Stimulated activated naive CD8-positive, alpha-beta T cell treated with anti-CD3 and anti-CD28 coated beads, Interleukin-15, amount 100 ng/mL, for 72 hours (primary cell): ENCODE measurements at places on chromosomes 7 and 10.
A peak's percentile ranks its signal among the peaks of the same experiment; 100 is the strongest.

- DNase-seq: no peak
These were observed 42.9 kb downstream of the ELFN1 start for GRCh38 chr7:1712907-1713501.

- DNase-seq: no peak
These were observed 70.9 kb upstream of the COL1A2 start for GRCh38 chr7:94323844-94324243.

DNA sequence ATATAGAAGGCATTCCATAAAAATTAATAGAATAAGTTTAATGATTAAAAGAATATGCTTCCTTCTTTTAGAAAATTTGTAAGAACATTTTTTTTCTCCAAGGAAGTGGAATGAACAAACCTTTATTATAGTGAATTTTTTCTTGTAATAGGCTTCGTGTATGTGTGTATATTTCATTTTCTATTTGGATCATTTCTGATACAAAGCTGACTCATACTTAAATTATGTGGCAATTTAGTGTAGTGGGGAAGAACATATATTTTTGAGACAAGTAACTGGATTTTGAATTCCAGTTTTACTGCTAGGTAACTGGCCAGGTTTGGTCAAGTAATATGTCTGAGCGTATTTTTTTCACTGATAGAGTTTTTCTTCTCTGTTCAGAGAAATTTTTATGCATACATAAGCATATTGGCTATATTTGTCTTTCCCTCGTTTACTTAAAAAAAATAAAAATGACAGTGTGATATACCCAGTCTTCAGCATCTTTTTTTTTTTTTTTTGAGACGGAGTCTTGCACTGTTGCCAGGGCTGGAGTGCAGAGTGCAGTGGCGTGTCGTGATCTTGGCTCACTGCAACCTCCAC lies 50.8 kb downstream of the CDK13 start:
- no peak for DNase-seq

DNA sequence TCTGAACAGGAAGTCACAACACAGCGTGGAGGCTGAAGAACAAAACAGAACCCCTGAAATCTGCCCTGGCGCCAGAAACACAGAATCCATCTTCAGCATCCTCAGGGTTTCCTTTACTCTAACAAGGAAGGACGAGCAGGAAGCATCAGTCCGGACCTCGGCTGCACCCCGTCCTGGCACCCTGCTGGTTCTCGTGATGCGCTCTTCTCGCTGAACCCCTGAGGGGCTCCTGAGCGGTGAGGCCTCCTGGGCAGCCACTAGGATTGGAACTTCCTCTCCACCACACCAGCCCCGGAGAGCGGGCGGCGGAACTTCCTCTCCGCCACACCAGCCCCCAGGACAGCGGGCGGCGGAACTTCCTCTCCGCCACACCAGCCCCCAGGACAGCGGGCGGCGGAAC lies 461.9 kb downstream of the PTPRN2 start:
- DNase-seq: no peak

GRCh38 chr7:574661-575395 lies 55.2 kb upstream of the PDGFA start:
- no peak for DNase-seq

GRCh38 chr7:150368096-150368883 lies at the start of gene REPIN1:
REPIN1 (plus strand) TSS chr7:150368822; CDS start chr7:150369712, 890 bp downstream.
- peak; percentile 77 for DNase-seq

DNA sequence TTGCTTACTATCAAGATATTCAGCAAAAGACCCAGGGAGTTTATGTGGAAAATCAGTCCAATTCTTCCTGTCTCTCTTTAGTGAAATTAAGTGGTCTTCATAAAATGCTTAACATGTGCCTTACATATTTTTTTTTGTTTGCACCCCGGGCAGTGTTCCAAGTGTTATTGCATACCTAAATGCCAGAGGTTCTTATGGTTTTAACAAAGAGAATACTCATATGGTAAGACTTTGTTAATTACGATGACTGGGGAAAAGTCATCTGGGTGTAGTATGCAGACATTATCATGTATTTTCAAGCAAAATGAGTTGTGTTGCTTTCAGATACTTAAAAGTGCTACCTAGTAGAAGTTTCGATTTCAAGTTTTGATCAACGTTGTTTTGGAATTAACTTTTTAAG lies 82.6 kb downstream of the PRKG1 start:
- DNase-seq: no peak

DNA sequence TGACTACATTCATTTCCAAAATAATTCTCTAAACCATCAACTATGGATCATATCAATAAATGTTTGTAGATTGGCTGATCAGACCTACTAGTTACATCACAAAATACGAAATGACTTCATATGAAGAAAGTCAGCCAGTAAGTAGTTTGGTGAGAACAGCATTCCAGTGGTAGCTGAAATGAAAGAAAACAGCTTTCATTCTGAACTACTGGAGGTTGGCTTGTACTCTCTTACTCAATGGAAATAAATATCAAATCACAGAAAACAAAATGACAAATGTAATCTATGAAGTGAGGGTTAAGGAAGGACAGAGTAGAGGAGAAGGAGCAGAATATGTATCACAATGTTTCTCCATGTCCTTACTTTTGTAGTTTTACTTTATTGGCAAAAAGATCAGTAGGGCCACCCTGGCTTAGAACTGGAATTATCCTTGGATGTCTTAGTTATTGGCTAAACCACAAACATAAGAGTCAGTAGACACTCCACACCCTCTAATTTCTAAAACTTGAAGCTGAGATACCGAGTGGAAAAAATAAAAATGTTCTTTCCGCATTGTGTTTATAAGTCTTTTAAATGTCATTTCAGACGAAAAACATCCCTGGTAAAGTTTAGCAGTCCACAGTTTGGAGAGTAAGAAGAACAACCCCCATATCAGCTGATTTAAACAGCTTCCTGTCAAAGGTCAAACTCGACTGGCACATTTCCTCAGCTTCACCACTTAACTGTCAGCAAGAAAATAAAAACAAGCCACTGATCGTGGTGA lies 74.0 kb upstream of the DGKI start:
- no peak for DNase-seq

DNA sequence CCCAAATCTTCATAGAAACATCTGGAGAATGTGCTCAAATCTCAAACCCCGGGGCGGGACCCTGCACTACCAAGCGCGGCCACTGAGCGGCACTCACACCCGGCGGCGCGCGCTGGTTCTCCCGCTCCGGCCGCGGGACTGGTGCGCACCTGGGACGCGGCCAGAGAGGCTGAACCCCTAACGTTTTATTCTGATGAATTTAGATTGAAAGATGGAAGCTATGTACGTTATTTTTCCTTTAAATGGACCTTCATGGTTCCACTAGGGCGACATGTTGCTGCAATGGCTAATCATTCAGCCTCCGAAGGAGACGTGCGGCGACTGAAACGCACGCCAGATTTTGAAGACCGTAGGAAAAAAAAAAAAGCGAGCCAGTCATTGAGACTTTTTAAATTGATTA lies 107.0 kb upstream of the INSIG1 start:
- DNase-seq: peak; percentile 53

- DNase-seq: no peak
These were observed 13.6 kb downstream of the CCSER2 start for GRCh38 chr10:84341983-84342382.

DNA sequence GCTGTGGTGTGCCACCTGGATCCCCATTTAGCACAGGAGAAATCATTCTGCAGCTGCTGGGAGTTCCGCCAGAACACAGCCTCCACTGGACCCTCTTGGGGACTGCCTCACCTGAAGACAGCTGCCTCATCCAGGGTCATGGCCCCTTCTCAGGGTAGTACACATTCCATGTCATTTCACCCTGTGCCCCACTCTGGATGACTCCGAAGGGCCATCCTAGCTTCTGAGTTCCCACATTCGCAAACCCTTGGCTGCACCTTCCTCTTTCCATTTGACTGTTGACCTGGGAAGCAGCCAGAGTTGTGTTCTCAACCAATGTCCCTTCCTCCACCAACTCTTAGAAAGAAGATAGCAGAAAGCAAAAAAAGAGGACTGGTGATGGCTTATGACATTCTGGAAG lies 125.6 kb upstream of the TBX20 start:
- no peak for DNase-seq

GRCh38 chr7:87785368-87785995 lies 90.7 kb downstream of the SLC25A40 start:
- DNase-seq: no peak

DNA sequence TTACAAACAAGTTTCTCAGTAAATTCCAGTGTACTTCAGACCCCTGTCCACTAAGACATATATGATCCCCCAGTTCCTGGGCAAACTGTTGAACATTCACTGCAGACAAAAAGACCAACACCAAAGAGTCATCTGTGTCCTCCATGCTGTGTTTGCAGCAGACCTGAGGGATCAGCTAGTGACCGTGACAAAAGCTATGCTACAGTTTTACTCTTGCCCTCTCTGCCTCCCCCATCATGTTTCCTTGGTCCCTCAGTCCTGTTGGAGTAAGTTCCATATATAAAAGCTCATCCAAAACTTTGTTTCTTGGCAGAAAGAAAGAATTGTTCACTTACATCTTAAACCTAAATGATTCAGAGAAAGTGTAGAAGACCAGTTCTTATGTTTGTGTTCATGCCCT lies 56.1 kb downstream of the PODXL start:
- no peak for DNase-seq

GRCh38 chr7:153943861-153944260 lies 108.3 kb upstream of the DPP6 start:
- DNase-seq: no peak

GRCh38 chr7:24500599-24500998 lies 72.7 kb upstream of the PALS2 start:
- no peak for DNase-seq

DNA sequence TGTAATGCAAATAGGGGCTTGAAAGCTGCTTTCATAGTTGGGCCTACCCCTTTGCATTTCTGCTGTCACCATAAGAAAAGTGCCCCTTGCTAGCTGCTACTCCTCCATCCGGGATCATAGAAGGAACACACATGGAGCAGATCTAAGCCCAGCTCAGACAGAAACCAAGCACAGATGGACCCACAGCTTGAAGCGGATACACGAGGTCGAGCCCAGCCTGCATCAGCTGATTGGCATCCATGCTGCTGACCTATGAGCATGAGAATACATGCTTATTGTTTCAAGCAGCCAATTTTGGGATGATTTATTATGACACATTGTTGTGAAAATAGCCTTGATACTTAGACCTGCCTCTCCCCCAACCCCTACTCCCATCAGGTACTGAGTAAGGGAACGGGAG lies 109.2 kb downstream of the ZNF467 start:
- DNase-seq: no peak

- DNase-seq: no peak
These were observed 1.0 kb upstream of the LYZL2 start for GRCh38 chr10:30630571-30630970.

GRCh38 chr7:37483627-37484026 lies 35.0 kb upstream of the ELMO1 start:
- no peak for DNase-seq

DNA sequence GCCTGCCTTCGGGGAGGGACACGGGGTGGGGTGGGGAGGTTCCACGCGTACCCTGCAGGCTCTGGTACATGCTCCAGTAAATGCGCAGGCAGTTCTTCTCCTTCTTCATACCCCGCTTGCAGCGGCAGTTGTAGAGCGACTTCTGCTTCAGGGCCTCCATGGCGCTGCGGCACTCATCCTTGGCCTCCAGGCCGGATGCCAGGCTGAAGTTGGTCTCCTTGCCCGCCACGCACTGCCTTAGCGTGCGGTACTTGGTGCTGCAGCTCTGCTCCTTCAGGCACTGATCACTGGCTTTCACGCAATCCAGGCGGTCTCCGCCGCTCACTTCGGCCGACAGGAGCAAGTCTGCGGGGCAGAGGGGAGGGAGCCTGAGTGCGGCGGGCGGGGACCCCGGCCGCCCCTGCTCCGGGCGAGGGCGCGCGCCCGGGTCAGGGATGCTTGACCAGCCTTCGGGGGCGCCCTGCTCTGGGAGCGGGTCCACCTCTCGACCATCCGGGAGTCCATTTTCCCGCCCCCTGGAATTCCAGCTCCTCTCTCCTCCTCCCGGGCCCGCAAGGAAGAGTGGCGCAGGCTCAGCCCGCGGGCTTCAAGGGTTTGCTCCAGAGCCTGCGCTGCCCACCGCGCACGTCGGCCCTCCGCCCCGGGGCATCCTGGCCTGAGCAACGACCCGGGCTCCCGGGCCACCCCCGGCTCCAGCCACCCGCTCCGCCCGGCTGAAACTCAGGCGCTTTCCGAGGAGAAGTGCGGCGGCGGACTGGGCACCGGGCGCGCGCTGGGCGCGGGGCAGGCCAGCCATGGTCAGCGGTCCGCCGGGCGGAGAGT lies 2.0 kb downstream of the GFRA1 start:
- no peak for DNase-seq

DNA sequence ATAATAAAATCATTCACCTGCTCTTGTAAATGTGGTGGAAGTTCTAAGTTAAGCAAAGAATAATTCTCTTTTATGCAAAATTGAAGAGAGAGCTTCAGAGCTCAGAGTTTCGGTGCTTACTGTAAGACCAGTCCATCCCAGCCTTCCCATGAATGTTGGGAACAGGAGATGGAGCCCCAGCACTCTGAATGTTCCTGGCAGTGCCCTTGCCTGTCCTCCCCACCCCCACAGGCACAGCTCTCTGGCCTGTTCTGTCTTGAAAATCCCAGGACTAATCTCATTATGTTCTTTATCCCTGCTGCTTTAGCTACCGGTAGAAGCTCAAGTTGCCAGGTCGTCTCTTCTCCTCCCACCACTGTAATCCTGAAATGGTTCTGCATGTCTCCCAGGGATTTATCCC lies 29.1 kb upstream of the LHFPL3 start:
- DNase-seq: no peak
